ENCODE measurements at places on chromosomes 7 and 10.
A peak's percentile ranks its signal among the peaks of the same experiment; 100 is the strongest.

DNA sequence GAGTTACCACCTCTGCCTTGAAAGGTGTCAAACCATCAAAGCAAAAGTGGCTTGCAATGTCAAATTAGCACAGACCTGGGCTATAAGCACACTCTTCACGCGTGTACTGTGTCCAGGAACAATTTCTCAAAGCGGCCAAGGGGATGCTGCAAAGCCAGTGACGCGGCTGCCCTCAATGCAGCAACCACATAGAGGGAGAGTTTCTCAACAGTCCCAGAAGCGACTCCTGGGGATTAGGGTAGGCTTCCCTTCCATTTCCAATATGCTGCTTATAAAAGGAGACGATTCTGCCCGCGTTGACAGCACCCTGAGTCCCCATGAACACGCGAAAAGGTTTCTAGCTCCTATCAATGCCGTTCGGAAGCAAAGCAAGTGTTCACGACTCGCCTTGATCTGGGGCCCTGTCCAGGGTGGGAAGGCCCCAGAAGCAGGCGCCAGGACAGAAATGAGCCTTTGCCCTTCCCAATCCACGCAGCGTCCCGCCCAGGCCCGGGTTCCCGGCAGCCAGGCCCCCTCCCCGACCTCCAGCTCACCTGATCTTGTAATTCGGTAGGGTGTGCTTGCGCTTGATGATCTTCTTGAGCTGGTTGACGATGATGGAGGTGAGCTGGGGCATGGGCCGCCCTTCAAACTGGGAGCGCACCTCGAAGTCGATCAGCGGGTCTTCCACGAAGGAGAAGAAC lies 1.3 kb downstream of the PDZD8 start:
- DNase-seq: peak; percentile 44

- no peak for DNase-seq
Measured at GRCh38 chr7:39161903-39162302, 184.2 kb downstream of the POU6F2 start.

DNA sequence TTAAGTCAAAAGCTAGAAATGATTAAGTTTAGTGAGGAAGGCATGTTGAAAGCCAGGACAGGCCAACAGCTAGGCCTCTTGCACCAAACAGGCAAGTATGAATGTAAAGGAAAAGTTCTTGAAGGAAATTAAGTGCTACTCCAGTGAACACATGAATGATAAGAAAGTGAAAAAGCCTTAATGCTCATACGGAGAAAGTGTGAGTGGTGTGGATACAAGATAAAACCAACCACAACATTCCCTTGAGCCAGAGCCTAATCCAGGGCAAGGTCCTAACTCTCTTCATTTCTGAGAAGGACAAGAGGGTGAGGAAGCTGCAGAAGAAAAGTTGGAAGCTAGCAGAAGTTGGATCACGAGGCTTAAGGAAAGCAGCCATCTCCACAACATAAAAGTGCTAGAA lies 53.0 kb downstream of the DNAJC1 start:
- DNase-seq: no peak

- DNase-seq: no peak
Measured at GRCh38 chr7:47957156-47957555, 8.9 kb upstream of the PKD1L1 start.

Data from Karpas-422 (cell line).